ENCODE measurements at places on chromosomes 13 and 19. TPM values are rescaled to one million over a fixed set of nuclear protein-coding genes. Genes with fewer than 3 reads are reported as not detected.

SMIM44 gene
- not detected for total RNA-seq

TSHZ3 gene
- total RNA-seq: 7.0 TPM

PGLYRP2 gene
- total RNA-seq: not detected

DNA sequence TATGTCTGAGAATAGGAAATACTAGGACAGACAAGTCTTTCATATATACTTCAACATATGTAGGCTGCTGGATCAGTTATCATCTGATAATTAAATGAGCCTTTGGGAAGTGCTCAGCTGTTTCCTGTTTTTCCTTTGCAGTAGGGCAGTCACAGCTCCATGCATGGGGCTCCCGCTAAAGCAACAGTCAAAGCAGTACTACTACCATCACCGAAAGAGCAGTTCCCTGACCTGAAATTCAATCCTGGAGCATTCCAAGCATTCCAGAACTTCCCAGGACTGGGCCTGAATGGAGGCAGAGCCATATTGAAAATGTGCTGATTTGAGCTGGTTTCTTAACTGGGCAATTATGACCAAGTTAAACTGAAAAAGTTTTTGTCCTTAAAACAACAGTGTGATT lies 20.5 kb downstream of the MICU2 start:
- H3K27ac ChIP-seq: no peak overlapping the region
- H3K36me3 ChIP-seq: no peaks in the 10 kb centered on the region
- DNase-seq: no peak
- H3K4me3 ChIP-seq: no peak overlapping the region
- no peaks in the 10 kb centered on the region for H3K4me1 ChIP-seq

DNA sequence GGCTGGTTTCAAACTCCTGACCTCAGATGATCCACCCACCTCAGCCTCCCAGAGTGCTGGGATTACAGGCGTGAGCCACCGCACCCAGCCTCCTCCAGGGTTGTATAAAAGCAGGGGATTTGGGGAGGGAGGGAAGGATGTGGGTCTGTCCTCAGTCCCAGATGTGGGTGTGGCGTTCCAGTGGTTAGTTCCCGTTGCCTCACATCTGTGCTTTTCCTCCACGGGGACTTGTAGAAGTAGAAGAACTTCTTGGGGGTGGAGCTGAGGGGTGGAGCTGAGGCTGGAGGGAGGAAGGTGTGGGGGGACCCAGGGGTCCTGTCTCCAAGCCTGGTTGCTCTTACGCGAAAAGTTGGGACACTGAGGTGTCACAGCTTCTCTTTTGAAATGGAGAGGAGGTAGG lies 514 bp upstream of the MCEMP1 start:
- peaks cover 46% of the 10 kb centered on the region for H3K27me3 ChIP-seq
- no peaks in the 10 kb centered on the region for H3K4me1 ChIP-seq
- no peaks in the 10 kb centered on the region for H3K36me3 ChIP-seq
- H3K4me3 ChIP-seq: peak overlapping the region; percentile 96
- peak overlapping the region; percentile 98 for H3K27ac ChIP-seq

DNA sequence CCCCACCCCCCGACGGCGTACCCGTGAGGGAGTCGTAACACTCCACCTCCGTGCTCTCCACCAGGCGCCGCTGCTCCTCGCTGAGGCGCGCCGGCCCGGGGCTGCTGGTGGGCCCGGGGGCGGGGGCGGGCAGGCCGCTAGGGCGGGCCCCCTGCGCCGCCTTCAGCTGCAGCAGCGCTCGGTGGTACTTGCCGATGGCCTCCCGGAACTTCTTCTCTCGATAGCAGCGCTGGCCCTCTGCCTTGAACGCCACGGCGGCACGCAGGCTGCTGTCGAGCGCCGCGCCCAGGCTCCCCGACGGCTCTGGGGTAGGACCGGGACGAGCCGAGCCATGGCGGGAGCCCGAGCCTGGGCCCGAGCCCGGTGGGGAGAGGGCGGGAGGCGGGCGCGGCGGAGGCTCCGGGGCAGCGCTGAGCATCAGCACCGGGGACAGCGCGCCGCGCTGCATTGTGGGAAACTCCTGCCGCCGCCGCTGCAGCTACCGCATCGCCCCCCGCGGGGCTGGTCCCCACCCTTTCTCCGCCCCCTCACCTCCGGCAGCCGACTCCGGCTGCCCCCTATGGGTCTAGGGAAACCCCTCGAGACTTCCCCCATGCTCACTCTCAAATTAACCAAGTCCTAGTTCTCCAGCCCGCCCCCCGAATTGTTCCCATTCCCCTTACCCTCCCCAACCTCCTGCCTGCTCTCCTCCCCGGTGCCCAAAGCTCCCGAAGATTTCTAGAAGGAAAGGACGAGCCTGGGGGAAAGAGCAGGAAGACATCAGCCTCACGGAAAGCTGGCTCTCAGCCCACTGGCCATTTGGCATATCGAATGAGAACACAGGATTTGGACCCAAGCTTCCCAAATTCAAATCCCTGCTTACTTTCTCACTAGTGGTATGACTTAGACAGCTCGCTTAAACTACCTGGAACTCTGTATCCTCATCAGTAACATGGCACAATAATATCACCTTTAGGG lies at the start of gene TTC9B:
Gene TTC9B, minus strand, starts transcription at position 451 of the 957 bp plus-strand sequence. Its CDS starts 3 bp downstream, at position 448.
- no peak within 1 kb of the TSS for H3K4me3 ChIP-seq
- no peak for DNase-seq
- H3K27me3 ChIP-seq: peaks cover 25% of the 10 kb centered on the region
- no peaks in the 10 kb centered on the region for H3K36me3 ChIP-seq
- no peak within 1 kb of the TSS for H3K27ac ChIP-seq

DNA sequence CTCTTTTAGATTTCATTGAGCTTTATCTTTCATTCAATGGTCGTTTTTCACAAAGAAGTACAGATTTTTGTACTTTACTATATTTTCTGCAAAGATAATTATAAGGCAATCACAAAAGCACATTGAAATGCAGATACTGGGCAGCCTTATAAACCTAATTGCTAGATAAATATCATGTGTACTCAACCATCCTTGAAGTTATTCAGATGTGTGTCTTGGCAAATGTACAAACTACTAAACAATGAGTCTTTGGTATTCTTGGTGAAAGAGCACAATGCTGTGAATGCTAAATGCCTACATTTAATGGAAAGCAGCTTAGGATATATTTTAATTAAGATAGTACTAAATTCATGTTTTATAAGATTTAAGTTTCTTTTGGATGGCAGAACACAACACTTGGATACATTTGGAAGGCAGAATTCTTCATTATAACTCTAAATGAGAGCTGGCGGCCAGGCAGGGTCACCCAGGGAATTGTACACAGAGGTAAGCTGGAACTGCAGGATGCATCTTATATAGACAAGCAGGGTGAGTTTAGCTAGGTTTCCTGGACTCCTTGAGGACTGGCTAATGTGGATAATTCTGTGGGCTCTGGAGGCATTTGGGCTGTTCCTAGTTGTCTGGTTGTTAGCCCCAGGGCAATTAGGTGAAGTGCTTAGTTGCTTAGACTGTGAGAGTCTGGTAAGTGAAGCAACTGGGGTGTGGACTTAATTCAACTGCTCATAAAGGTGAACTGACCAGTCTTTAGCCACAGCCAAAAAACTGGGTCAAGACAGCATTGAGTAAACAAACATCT lies 286.6 kb downstream of the PCDH20 start:
- H3K4me1 ChIP-seq: no peaks in the 10 kb centered on the region
- DNase-seq: no peak
- H3K27me3 ChIP-seq: no peaks in the 10 kb centered on the region
- no peak overlapping the region for H3K4me3 ChIP-seq
- H3K27ac ChIP-seq: no peak overlapping the region

DNA sequence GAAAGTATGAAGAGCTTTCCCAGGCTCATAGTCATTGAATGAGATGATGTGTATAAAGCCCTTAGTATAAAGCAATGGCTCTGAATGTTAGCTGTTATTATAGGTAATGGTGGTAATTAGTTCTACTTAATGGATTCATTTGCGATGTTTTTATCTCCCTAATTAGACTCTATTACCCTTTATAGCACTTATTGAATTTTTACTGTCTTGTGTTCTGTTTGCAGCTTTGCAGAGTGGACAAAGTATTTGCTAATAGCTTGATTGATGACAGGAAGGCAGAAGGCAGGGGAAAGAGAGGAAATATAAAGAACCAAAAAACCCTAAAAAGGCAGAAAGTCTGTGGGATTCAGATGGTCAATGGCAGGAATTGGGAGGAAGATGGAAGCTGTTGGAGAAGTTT lies 524.4 kb upstream of the SPRY2 start:
- H3K27me3 ChIP-seq: no peaks in the 10 kb centered on the region
- H3K27ac ChIP-seq: no peak overlapping the region
- no peaks in the 10 kb centered on the region for H3K36me3 ChIP-seq

GRCh38 chr13:56953965-56954364 lies 186.8 kb upstream of the PRR20A start:
- H3K4me1 ChIP-seq: no peaks in the 10 kb centered on the region
- H3K4me3 ChIP-seq: no peak overlapping the region
- no peaks in the 10 kb centered on the region for H3K27me3 ChIP-seq
- H3K36me3 ChIP-seq: no peaks in the 10 kb centered on the region
- no peak for DNase-seq

GRCh38 chr13:71827241-71827640 lies 39.8 kb downstream of the DACH1 start:
- no peak overlapping the region for H3K27ac ChIP-seq

DNA sequence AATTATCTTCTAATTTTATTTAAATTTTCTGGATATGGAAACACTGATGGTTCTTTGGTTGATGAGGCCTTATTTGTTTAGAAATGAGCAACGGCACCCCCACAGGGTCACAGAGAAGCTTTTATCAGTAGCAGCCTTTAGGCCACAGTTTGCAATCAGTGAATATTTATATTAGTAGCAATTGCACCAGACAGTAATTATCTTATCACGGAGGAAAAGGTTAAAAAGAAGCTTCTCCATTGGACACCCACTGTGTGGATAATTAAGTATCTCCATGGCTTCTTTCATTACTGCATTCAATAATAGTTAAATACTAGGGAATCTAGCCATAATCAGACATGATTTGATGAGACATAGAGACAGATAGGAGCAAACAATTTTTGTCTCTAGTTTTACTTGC lies 2099.2 kb upstream of the PCDH20 start:
- no peaks in the 10 kb centered on the region for H3K36me3 ChIP-seq
- H3K27ac ChIP-seq: no peak overlapping the region
- H3K4me1 ChIP-seq: no peaks in the 10 kb centered on the region
- H3K4me3 ChIP-seq: no peak overlapping the region
- H3K27me3 ChIP-seq: no peaks in the 10 kb centered on the region
